ENCODE measurements at places on chromosomes 2 and 18.

GRCh38 chr2:238597638-238598528 lies 171.2 kb downstream of the ASB1 start:
- DNase-seq, result no peak

- no peak for DNase-seq
Measured at GRCh38 chr2:221958224-221958623, 340.6 kb downstream of the PAX3 start.

- DNase-seq, result no peak
Measured at GRCh38 chr2:143312441-143312840, 183.2 kb downstream of the ARHGAP15 start.

GRCh38 chr18:63099848-63100629 lies 219.5 kb downstream of the BCL2 start:
- no peak for DNase-seq

DNA sequence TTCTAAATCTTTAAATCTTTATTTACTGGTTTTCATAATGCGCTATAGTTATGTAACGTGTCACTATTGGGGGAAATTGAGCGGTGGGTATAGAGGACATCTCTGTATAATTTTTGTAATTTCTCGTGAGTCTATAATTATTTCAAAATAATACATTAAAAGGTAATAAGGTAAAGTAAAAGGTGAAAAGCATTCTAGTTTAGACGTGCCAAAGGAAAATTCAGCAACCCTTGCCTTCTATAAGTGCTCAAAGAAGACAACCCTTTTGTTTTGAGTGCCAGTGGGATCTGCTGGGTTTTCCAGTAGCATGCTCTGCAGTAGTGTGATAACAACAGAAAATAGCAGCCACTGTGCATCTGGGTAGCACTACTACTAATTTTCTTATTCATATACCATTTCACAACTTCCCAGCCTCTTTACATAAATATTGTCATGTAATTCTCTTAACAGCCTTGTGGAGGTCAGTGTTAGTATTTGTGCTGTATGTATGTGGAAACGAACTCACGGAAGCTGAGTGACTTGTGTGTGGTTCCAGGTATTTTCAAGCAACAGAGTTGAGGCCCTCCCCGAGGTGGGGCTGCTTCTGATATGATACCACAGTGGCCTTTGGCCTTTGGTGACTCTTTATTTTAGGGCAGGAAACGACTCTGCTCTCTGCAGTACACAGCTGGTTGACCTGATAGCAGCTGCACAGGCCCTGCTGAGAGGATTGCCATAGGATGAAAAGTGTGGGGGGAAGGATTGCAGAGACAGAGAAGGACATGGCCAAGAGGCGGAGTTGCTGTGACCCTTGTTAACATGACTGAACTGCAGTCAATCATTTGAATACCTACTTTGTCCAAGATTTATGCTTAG lies 104.5 kb downstream of the TDRD15 start:
- no peak for DNase-seq

DNA sequence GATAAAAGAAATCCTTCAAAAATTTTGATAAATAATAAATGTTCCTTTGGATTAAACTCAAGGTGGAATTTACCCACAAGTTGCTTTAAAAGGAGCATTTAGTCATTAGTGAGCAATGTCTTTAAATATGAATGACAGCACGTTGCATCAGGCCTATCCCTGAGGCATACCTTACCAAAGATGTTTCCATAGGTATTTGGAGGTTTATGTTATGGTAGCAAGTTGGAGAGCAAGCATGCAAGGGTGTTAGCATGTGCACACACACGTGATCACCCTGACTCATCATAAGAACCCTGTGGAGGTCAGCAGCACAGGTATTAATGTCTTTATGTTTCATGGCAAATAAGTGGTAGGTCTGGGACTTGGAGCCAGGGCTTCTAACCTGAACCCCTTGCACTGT lies 159.9 kb downstream of the ACTR3 start:
- DNase-seq, result no peak
